Jurkat, Clone E6-1 (cell line): ENCODE measurements at places on chromosomes 2 and 18.

DNA sequence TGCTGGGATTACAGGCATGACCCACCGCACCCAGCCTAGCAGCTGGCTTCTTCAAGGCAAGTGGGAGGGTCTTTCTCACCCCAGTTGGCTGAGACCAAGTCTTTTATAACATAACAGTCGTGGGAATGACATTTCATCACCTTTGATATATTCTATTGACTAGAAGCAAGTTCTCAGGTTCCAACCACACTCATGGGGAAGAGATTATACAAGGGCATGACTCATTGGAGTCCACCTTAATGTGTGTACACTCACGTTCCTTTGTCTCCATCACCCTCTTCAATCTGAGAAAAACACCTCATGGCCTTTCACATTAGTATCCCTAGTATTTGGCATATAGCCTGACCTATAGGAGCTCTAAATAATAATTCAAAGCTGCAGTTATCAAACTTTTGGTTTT is 2.8 kb upstream of the BBS5 start:
- no peak for DNase-seq

- DNase-seq: no peak
Observed at GRCh38 chr18:48395646-48396045, 13.5 kb downstream of the ZBTB7C start.

GRCh38 chr2:3197308-3197707 is 180.3 kb downstream of the EIPR1 start:
- DNase-seq: no peak

- DNase-seq: no peak
Observed at GRCh38 chr2:78839259-78839658, 186.2 kb upstream of the REG3G start.

GRCh38 chr18:848062-848861 is 36.2 kb upstream of the YES1 start:
- DNase-seq: no peak

GRCh38 chr18:70489986-70490933 is 201.4 kb downstream of the SOCS6 start:
- DNase-seq: peak; percentile 47

- no peak for DNase-seq
Observed at GRCh38 chr2:85240055-85240454, 87.7 kb downstream of the TGOLN2 start.

- no peak for DNase-seq
Observed at GRCh38 chr2:37394263-37394662, 49.8 kb downstream of the QPCT start.

GRCh38 chr2:104758199-104758620 is 95.7 kb upstream of the POU3F3 start:
- peak; percentile 20 for DNase-seq

- no peak for DNase-seq
Observed at GRCh38 chr2:60520151-60520876, 33.1 kb downstream of the BCL11A start.

DNA sequence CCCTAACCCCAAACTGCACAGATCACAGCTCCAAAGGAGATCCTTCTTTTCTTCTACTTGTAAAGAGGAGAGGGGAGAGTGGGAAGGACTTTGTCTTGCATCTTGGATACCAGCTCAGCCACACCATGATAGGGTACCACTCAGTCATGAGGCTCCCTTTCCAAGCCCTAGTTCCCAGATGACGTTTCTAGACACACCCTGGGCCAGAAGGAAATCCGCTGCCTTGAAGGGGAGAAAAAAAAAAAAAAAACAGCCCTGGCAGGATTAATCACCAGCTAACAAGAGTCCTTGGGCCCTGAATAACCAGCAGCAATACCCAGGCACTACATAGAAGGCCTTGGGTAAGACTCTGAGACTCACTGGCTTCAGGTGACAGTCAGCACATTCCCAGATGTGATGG is 36.9 kb downstream of the ST8SIA3 start:
- no peak for DNase-seq

DNA sequence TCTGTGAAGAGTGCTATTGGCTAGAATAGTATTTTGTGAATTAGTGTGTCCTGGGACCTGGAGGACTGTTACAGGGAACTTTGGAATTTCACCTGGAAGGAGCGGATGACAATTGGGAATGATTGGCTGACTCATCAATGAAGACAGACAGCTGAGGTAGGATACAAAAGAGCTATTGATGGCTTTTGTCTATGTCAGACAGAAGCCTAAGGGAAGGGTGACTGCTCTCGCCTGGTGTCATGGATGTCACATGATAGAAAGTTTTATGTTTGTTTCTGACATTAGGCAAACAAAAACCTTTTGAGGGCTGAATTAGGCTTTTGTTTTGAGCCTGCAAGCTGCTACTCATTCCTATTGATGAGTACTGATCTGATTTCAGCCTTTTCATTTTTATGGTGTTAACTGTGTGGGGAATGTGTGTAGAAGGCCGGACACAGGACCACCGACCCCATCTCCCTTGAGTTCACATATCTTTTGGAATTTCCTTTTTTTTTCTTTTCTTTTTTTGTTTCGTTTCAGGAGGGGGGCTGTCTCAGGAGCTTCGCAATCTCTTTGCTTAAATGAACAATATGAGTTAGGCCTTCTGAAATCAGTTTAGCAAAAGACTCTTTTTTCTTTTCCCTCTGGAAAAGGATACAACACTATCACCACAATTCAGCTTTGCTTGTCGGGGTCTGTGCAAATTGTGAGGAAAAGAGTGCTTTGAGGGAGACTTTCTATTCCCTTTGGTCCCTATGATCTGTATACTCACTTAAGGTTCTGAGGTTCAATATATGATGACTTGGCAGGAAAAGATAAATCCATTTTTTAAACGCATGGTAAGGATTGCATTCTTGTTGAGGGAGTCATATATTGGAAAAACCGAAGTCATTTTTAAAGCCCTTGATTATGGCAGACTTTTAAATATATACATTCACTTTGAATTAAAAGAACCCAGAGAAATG is 207.9 kb upstream of the FIGN start:
- no peak for DNase-seq

DNA sequence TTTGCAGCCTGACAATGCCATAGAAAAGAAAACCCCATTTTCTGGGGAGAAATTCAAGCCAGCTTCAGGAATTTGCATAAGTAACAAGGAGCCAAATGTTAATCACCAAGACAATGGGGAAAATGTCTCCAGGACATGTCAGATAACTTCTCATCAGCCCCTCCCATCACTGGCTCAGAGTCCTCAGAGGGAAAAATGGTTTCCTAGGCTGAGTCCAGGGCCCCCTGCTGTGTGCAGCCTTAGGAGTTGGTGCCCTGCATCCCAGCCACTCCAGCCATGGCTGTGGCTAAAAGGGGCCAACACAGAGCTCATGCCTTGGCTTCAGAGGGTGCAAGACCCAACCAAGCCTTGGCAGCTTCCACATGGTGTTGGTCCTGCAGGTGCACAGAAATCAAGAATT is 63.7 kb upstream of the FANCL start:
- no peak for DNase-seq

DNA sequence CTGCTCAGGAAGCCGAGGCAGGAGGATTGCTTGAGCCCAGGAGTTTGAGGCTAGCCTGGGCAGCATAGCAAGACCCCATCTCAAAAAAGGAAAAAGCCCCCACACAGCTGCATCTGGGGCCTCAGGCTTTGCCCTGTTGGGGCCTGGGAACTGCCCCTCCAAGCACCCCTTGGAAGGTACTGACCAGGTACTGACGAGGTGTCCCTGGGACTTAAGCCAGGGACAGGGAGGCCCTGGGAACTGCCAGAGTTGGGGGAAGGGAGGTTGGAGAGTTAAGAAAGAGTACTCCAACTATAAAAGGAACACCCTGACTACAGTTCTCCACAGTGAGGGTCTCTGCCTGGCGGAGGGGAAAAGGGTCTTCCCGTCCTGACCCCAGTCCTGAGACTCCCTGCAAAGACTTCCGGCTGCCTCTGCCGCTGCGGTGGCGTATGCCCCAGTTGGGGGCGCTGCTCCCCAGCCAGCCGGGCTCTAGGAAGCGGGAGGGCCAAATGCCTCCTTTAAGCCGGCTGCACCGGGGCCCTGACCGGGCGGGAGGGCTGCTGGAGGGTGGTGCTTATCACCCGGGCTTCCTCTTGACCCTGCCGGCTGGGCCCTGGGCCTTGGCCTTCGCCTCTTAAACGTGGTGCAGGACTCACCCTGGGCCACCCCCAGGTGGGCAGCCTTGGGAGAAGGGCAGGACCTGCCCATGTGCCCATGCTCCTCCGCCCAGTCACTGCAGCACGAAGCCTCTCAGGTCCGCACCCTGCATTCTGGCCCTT is 12.8 kb downstream of the SLC30A3 start:
- no peak for DNase-seq

DNA sequence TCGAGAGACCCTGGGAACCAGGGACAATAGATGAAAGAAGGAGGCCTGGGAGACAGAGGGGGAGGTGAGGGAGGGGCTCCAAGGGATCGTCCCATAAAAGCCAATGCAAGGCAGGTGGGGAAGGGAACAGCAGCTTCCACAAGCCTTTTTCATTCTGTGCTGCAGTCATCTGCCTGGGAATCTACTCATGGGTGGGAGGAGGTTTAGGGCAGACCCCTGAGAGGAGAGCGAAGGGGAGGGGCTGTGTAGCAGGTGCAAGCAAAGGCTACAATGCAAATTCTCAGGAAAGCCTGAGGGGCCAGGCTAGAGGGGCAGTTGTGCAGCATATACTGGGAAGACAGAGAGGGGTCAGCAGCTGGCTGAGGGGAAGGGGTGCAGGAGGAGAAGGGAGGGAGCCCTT is 135.4 kb downstream of the SETBP1 start:
- no peak for DNase-seq

DNA sequence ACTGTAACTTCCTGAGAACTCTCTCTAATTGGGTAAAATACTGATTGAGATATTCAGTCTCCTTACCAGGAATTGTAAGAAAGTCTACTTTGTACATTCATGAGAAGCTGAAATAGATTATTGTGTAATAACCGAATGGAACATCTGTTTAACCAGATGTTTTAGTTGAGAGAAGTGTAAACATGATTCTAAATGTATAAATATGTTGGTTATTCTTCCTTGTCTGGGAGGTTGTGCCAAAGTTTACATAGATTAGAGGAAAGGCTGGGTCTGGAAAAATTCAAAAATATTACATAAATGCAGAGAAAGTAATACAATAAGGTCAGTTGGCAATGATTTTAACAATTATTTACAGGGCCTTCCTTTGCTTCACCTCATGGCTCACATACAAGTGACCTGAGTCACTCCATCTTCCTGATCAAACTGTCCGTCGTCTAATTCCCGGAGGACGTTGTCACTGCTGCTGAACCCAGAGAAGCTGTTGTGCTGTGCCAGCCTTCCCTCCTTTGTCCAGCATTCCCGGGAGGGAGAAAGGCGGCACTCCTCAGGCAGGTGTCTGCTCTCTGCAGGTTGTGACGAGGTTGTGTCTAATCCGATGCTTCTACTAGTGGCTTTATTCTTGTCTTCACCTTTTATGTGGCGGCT is 55.9 kb downstream of the MOB4 start:
- no peak for DNase-seq

DNA sequence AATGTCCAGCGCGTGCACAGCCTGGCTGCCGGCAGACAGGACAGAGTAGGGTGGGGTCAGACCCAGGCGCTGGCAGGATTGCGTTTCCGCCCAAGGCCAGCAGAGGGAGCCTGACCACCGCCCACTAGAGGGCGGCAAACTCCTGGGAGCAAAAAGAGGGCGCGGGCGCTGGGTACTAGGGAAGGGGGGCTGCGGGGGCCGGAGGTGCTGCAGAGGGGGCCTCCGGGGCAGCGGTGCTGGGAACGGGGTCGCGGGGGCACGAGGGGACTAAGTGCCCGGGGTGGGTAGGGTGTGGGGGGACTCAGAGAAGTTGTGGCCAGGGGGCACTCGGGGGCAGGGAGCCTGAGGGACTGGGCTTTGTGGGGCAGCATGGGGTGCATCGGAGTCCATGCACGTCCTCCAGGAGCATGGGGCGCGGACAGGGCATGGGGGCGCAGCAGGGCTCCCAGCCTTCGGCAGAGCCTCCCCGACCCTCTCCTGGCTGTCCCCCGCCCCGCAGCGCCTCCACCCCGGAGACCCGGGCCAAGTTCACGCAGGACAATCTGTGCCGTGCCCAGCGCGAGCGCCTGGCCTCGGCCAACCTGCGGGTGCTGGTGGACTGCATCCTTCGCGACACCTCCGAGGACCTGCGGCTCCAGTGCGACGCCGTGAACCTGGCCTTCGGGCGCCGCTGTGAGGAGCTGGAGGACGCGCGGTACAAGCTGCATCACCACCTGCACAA is 3.2 kb downstream of the TEKT4 start:
- DNase-seq: peak; percentile 40
